Stimulated activated CD4-positive, alpha-beta T cell treated with anti-CD3 and anti-CD28 coated beads, Interleukin-15, amount 100 ng/mL, for 1 hour (primary cell): ENCODE measurements at places on chromosomes 3 and 15.

GRCh38 chr3:138479438-138479863 lies 45.0 kb downstream of the ESYT3 start:
- no peak for DNase-seq

GRCh38 chr15:52678468-52679231 lies 538 bp downstream of the ATOSA start:
- DNase-seq = peak; percentile 29

DNA sequence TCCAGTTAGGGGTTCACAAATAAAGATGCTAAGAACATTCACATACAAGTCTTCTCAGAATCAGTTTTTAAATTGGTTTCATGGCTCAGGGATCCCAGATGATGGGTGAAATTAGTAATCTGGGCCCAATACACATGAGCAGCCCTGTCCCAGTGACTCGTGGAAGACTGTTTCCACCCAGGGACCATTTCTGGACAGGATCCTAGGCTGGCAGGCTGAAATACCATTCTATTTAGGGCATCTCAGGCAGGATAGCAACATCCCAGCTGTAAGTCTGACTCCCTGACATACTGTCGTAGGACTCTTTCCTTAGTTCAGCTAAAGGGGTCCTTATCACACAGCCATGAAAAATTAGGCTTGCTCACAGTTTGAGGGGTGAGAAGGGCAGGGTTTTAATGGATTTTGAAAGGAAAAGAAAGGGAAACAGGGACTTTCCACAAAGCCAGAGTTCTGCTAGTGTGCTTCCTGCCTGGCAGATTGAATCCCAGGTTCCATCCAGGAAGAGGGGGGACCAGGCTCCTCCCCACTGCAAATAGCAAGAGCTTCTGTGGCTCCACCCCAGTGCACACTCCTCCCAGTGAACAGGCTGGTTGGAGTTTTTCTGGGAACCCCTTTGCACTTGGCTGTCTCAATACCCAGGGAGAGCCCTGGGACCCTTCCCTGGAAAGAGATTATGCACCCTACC lies 41.3 kb upstream of the LYZL4 start:
- no peak for DNase-seq

DNA sequence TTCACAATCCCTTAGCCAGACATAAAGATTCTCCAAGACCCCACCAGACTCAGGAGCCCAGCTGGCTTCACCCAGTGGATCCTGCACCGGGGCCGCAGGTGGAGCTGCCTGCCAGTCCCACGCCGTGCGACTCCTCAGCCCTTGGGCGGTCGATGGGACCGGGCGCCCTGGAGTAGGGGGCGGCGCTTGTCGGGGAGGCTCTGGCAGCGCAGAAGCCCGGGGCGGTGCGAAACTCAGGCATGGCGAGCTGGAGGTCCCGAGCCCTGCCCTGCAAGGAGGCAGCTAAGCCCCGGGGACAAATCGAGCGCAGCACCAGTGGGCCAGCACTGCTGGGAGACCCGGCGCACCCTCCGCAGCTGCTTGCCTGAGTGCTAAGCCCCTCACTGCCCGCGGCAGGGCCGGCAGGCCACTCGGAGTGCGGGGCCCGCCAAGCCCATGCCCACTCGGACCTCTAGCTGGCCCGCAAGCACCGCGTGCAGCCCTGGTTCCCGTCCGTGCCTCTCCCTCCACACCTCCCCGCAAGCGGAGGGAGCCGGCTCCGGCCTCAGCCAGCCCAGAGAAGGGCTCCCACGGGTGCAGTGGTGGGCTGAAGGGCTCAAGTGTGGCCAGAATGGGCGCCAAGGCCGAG lies 175.0 kb downstream of the FMN1 start:
- no peak for DNase-seq

GRCh38 chr3:165259541-165260193 lies 63.5 kb upstream of the SLITRK3 start:
- DNase-seq = no peak

GRCh38 chr3:182981038-182981380 lies 671 bp upstream of the DCUN1D1 start:
- DNase-seq = no peak

DNA sequence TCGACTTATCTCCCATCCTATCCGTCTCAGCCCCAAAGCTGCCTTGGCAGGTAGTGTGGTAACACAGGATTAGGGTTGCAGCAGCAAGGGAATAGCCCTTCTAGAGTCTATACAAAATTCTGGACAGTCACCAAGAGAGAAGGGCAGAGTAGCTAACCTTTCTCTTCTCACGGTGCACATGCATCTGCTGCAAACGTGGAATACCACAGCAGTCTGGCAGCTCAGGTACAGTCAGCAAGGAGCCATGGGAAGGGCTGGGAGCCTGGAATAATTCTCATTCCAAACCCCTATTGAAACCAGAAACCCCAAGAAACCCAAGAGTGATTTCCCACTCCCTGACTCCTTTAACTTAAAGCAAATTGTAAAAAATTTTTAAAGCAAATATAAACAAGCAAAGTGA lies 92.3 kb upstream of the THRB start:
- DNase-seq = no peak

- no peak for DNase-seq
Measured at GRCh38 chr15:34584330-34584668, 848 bp upstream of the GOLGA8B start.

GRCh38 chr3:94130690-94131089 lies 67.8 kb downstream of the NSUN3 start:
- DNase-seq = no peak

DNA sequence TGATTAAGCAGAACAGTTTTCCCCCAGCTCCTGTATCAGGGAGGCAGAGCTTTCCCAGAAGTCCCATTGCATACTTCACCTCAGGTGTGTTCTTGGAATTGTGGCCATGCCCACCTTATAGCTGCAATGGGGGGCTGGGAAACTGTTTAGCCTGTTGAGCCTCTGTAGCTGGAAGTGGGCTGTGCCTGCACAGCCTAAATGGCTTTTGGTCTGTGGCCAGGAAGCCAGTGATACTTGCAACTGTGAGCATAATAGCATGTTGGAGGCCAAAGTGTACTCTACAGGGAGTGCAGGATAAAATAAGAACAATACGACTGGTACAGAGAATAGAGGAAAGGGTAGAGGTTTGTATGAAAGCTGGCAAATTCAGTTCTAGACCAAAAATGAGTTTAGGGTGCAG lies 248.5 kb downstream of the PTPRG start:
- DNase-seq = no peak

DNA sequence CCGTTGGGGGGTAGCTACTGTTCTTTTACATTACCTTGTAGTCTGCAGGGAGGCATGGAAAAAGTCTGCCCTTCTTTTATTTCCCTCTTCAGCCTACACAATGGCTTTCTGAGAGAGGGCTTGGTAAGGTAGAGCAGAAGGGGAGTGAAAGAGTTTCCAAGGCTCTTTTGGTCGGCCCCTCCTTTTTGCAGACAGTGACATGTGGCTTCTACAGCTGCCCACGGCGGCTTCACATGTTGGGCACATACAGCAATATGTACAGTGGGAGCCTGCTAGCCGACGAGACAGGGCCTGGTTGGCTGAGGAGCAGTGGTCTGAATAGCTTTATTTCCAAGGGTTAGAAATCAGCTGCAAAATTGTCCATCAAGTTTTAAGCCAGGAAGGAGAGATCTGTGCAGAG lies 4.0 kb downstream of the INAFM2 start:
- no peak for DNase-seq
